Astrocyte of the spinal cord (primary cell): ENCODE measurements at places on chromosomes 11 and 22.
A peak's percentile ranks its signal among the peaks of the same experiment; 100 is the strongest.

GRCh38 chr22:44369293-44369661 lies 56.5 kb upstream of the SHISAL1 start:
- DNase-seq: no peak

DNA sequence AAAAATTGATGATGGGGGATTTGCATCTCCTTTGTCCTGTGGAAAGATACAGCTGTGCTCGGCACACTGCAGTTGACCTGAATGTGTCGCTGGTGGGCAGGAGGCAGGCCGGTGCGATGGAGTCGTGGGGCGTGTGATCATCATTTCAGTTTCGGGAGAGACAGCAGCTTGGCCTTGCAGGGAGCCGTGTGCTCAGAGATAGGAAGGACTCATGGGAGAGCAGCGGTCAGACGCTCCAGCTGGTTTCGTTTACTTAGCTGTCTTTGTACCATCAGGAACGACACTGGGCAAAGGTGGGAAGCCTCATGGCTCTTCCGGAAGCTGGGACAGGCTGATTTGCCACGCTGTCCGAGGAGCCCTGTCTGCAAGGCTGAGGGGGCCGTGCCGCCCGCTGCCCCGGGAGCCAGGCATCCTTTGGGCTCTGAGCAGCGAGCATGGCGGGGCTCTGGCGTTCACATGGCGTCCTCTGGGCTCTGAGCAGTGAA lies 32.7 kb downstream of the GRAMD4 start:
- DNase-seq: peak; percentile 54

DNA sequence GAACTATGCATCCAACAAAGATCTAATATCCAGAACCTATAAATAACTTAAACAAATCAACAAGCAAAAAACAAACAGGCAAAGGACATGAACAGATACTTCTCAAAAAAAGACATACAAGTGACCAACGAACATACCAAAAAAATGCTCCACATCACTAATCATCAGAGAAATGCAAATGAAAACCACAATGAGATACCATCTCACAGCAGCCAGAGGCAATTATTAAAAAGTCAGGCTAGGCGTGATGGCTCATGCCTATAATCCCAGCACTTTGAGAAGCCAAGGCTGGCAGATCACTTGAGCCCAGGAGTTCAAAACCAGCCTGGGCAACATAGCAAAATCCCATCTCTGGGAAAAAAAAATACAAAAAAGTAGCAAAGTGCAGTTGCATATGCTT lies 10.7 kb downstream of the SAA4 start:
- DNase-seq: no peak

- no peak for DNase-seq
These were observed 627.6 kb downstream of the NTM start for GRCh38 chr11:131998020-131998419.

GRCh38 chr11:112219476-112220232 lies 6.6 kb upstream of the PTS start:
- DNase-seq: peak; percentile 79

DNA sequence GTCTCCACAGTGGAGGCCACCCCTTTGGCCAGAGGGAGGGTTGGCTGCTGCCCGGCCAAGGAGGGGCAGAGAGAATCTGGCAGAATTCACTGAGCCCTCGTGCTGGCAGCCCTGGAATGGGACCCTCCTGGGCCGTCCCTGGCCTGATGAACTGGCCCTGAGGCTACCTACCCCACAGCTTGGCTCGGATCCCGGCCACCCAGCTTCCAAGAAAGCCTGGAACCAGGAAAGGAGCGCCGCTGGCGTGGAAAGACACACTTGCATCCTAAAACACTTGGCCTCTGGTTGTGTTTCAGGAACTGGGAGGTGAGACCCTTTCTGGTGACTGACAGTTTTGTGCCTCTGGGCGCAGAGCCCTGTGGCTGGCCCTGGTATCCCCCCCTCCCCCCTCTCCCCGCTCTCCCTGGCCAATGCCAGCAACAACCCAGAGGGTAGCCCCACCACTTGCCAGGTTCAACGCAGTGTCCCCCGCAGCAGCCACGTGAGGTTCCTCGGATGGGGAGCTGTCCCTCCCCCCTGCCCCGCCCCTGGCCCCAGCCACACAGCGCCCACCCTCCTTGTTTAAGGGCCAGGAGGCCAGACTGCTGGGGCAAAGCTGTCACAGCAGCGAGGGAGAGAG lies 693 bp downstream of the NFAM1 start:
- DNase-seq: no peak
